Pancreas (tissue), 10 donors: ENCODE measurements at places on chromosomes 3 and 15.

- no peak for DNase-seq
- no peaks in the 10 kb centered on the region for H3K27me3 ChIP-seq
- no peak overlapping the region for H3K4me3 ChIP-seq
Observed at GRCh38 chr3:52695798-52696671, 9.6 kb downstream of the GLT8D1 start.

DNA sequence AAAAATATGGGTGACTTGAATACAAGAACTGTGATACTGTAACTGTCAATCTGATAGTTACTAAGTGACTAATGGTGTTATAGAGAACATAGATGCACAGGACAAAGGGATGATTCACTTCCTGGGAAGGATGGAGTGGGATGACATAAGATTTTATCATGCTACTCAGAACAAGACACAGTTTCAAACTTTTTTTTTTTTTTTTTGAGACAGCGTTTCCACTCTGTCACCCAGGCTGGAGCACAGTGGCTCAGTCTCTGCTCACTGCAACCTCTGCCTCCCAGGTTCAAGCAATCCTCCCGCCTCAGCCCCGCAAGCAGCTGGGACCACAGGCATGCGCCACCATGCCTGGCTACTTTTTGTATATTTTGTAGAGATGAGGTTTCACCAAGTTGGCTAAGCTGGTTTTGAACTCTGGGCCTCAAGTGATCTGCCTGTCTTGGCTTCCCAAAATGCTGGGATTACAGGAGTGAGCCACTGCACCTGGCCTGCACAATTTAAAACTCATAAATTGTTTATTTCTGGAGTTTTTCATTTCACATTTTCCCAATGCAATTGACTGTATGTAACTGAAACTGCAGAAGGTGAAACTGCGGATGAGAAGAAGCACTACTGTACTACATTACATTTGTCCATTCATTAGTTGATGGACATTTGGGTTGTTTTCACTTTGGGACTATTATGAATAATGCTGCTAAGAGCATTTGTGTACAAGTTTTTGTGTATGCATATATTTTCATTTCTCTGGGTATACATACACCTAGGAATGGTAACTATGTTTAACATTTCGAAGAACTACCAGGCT lies 40.6 kb downstream of the ADIPOQ start:
- H3K27me3 ChIP-seq, result no peaks in the 10 kb centered on the region
- H3K4me1 ChIP-seq, result no peaks in the 10 kb centered on the region
- DNase-seq, result no peak
- no peak overlapping the region for H3K27ac ChIP-seq
- H3K36me3 ChIP-seq, result no peaks in the 10 kb centered on the region

DNA sequence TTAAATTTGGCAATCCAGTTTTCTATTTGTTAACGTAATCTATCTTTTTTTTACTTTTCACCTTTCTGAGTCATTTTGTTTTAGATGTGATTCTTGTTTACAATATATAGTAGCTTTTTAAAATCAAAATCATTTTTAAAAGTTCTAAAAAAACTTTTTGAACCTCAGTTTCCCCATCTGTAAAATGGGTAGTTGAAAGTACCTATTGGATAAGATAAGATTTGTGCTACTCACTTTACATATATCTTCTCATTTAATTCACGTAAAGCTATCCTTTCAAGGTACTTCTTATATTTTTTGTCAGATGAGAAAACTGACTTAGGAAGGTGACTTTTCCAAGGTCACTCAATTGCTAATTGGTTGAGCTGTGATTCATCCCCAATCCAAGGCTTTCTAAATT lies 153.2 kb downstream of the EEFSEC start:
- H3K4me1 ChIP-seq, result peaks cover 20% of the 10 kb centered on the region
- no peak for DNase-seq
- no peaks in the 10 kb centered on the region for H3K36me3 ChIP-seq
- H3K27me3 ChIP-seq, result no peaks in the 10 kb centered on the region

DNA sequence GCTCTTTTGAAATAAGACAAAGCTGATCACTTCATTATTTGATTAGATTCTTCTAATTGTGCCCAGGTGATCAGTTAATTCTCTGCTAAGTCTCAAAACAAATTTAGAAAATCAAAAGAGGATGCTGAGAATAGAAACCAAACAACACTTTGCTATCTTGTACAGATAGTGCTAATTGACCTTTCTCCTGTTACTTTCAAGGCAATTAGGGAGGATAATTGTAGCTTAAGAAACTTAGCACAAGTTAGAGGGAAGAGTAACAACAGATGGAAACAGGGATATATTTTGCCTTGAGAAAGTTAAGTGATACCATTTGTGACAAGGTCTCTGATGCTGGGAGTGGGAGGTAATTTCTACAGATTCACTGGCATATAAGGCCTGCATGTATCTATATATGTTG lies 344.8 kb upstream of the GRM7 start:
- H3K27me3 ChIP-seq, result no peaks in the 10 kb centered on the region
- H3K4me3 ChIP-seq, result no peak overlapping the region
- DNase-seq, result no peak
- H3K36me3 ChIP-seq, result no peaks in the 10 kb centered on the region

- H3K27me3 ChIP-seq, result no peaks in the 10 kb centered on the region
- no peaks in the 10 kb centered on the region for H3K36me3 ChIP-seq
- no peak overlapping the region for H3K4me3 ChIP-seq
- H3K4me1 ChIP-seq, result peaks cover 25% of the 10 kb centered on the region
Observed at GRCh38 chr15:98713585-98714001, 65.3 kb downstream of the IGF1R start.

GRCh38 chr3:151837057-151837456 lies 23.1 kb downstream of the AADAC start:
- no peaks in the 10 kb centered on the region for H3K36me3 ChIP-seq
- H3K4me1 ChIP-seq, result no peaks in the 10 kb centered on the region
- H3K4me3 ChIP-seq, result no peak overlapping the region
- no peaks in the 10 kb centered on the region for H3K27me3 ChIP-seq
- no peak overlapping the region for H3K27ac ChIP-seq

- no peaks in the 10 kb centered on the region for H3K4me1 ChIP-seq
- no peaks in the 10 kb centered on the region for H3K36me3 ChIP-seq
- DNase-seq, result peak; percentile 57
- H3K4me3 ChIP-seq, result no peak overlapping the region
- H3K27me3 ChIP-seq, result no peaks in the 10 kb centered on the region
Observed at GRCh38 chr3:197522183-197522715, 33.5 kb downstream of the BDH1 start.
